ENCODE measurements at places on chromosomes 5 and 9.

GRCh38 chr5:80592105-80592504 is 22.0 kb upstream of the ANKRD34B start:
- DNase-seq = no peak

DNA sequence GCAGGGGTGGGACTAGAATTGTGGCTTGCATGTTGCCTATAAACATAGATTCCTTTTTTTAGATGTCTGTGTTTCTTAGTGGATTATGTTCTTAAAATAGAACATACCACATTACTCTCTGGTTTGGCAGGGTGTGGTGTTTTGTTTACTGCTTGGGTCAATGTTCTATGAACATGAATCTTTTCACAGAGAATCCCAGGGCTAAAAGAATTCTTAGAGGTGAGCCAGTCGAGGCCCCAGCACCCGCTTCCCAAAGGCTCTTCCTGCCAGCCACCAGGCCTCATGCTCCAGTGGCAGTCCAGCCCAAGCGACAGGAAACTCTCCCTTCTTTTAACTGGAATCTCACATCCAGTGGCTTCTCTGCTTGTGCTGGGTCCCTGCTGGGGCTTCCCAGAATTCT is 126.6 kb downstream of the C9orf152 start:
- no peak for DNase-seq

GRCh38 chr9:37374892-37375291 is 47.6 kb upstream of the GRHPR start:
- DNase-seq = no peak

GRCh38 chr5:145697251-145697990 is 137.7 kb downstream of the PRELID2 start:
- peak; percentile 75 for DNase-seq

DNA sequence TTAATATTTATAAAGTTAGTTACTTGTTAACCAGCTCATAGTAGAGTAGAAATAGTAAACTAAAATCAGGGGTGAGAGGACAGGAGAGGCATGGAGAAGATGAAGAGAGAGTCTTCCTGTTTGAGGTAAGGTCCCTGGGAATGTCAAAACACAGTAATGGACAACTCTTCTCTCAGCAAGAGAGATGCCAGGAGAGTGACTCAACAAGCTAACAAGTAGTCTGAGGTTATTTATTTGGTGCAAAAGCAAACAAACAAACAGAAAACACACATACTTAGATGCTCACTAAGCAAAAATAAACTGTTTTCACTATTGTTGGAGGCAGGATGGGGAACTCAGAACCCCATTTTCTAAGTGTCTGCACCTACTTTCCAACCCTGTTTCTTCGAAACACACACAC is 333.2 kb upstream of the RFX3 start:
- no peak for DNase-seq

DNA sequence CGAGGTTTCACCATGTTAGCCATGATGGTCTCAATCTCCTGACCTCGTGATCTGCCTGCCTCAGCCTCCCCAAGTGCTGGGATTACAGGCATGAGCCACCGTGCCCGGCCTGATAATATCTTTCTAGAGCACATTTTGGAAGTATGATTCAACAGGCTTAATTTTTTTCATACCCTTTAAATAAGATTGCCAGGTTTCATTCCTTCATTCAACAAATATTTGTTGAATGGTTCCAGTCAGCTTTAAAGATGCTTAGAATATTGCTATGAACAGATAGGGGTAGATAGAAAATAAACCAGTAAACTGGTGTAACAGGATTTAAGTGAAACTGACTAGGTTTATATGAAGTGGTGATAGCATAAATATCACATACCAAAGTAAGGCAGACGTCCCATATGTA is 41.3 kb downstream of the DMXL1 start:
- no peak for DNase-seq

- no peak for DNase-seq
Observed at GRCh38 chr5:102956599-102956998, 163.3 kb downstream of the GIN1 start.

DNA sequence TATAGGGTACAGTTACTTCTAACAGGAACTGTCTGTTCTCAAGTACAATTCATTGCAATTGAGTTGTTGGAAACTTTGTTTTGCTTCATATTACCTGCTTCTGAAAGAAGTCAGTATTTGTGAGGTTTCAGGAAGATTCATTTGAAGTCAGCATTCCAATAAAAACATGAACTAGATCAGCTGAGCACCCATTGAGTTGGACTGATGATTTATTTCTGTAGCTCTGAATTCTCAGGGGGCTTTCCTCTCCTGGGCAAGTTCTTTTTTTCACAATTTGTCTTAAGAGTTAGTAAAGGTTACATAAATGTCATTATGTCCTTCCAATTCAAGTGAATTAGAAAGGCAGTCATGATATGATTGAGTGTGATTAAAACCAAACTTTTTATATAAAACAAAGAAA is 16.2 kb upstream of the KIF2A start:
- DNase-seq = no peak

GRCh38 chr5:113118298-113118697 is 141.7 kb downstream of the DCP2 start:
- DNase-seq = no peak

- DNase-seq = peak; percentile 84
Observed at GRCh38 chr9:126705767-126706697, 92.3 kb downstream of the LMX1B start.

DNA sequence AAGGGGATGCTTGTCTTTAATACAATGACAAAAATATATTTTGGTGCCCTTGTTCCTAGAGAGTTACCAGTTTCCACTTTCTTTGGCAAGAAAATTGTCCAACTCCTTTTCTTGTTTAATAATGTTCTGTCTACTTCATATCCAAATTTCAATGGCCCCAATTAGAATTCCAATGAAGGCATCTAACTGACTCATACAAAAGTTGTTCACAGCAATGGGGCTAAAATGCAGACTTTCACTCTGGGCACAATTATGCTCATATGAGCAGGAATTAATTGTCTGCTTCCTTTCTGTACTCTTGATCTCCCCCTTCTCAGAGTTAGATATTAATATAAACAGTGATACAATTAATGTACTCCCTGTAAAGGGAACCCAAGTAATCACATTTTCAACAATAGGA is 42.1 kb upstream of the ZNF622 start:
- DNase-seq = no peak

- DNase-seq = peak; percentile 54
Observed at GRCh38 chr9:108671176-108671575, 184.6 kb downstream of the ACTL7B start.

DNA sequence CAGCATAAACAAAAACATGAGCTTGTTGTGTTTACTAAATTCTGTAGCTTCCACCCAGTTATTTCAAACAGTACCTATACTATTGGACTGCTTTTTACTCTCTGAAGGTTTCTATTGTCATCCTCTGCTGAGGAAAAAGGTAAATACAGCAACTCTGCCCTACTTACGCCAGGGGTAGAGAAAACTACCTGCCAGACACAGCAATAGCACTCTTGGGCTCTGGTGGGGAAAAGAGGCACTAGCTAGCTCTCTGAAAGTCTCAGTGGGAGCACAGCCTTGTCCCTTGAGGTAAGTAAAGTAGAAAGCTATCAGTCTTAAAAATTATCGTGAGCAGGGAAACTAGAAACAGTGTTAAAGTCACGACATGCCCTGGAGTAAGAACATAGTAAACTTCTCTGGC is 3.7 kb downstream of the HCN1 start:
- no peak for DNase-seq

DNA sequence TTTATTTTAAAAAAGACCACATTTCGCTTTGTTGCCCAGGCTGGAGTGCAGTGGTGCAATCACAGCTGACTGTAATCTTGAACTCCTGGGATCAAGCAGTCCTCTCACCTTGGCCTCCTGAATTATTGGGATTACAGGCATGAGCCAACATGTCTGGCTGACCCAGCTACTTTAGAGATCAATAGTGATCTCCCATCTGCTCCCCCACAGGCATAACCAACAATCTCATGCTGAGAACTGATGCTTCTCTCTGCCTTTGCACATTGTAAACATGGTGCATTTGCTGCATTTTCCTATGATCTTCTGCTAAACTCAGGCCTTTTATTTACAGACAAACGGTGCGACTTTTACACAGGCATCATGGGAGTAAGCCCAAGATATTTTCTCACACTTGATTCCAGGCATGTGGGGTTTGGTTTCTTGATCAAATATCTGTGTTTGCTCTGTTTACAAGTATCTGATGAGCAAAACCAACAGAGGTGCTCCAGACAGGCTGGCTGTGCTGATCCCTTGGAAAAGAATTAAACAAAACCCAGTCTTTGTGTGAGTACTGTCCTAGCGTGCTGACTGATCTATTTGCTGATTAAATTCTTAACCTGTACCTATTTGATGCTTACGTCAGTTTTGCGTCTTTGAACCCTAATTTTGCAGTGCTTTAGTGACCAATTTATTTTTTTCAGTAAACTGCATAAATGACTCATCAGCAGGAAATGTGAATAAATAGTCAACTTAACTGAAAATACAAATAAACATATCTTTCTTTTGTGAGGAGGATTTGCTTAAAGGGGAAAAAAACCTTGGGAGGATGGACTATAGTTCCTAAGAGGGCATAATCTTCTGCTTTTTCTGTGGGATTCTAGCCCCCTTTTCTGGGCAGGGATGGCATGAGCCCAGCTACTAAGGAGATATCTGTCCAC is 191.7 kb upstream of the NR3C1 start:
- DNase-seq = no peak

GRCh38 chr5:56269216-56269927 is 36.2 kb upstream of the ANKRD55 start:
- peak; percentile 86 for DNase-seq

- no peak for DNase-seq
Observed at GRCh38 chr5:167720676-167721260, 570.7 kb upstream of the WWC1 start.

DNA sequence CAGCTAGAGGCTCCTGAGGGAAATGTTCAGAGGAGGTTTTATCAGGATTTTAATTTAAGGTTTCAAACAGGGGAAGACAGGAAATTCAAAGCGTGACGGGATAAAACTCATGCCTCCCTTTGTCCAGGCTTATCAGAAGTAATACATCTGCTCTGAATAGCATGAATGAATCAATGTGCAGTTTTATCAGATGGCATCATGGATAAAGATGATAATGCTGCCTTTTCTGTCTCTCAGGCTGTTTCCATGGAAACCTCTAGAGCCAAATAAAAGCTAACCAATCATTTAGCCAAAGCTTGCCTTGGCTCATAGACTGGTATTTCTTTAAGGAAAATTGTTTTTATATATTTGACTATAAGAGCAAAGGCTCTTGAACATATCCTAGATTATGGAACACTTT is 16.4 kb downstream of the MFAP3 start:
- DNase-seq = no peak

- no peak for DNase-seq
Observed at GRCh38 chr9:37025071-37025822, 8.8 kb downstream of the PAX5 start.

GRCh38 chr5:62299600-62299999 is 6.4 kb upstream of the KIF2A start:
- no peak for DNase-seq

GRCh38 chr5:99945478-99946442 is 589.4 kb upstream of the FAM174A start:
- DNase-seq = no peak
